GM18507 (cell line): ENCODE measurements at places on chromosomes 3 and 15.

DNA sequence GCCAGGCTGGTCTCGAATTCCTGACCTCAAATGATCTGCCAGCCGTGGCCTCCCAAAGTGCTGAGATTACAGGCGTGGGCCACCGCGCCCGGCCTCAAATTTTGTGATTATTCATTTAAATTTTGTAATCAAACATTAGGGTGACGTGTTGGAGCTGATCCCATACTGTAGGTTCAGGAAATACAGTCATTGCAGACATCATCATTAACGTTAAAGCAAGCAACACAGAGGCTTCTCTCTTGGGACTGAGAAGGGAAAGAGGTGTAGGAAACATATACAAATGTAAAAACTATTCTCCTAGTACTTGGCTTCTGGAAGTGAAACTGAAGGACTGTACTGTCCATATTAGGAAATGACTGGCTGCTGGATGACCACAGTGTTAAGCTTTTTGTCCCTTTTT is 11.1 kb upstream of the ARID3B start:
- DNase-seq: no peak

- no peak for DNase-seq
These were observed 17.6 kb downstream of the ADAM10 start for GRCh38 chr15:58731756-58732535.

- DNase-seq: no peak
These were observed 41.6 kb upstream of the CNOT10 start for GRCh38 chr3:32643354-32643753.

DNA sequence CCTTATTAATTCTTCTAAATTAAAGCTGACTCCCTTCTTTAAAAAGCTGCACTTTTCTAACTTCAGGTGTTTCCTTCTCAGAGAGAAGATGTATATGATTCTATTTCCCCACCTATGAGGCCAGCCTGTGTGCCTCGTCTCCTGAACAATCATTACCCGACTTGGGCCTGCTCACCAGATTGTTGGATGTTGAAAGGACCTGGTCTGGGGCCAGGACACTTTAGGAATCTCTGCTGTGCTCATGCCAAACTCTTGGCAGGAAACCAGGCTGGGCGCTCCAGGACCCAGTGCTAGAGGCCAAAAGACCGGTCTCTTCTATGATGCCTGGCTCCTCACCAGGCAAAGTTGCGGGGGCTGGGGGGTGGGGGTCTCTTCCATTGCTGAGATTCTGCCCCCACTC is 16.9 kb upstream of the LRRC31 start:
- DNase-seq: no peak

DNA sequence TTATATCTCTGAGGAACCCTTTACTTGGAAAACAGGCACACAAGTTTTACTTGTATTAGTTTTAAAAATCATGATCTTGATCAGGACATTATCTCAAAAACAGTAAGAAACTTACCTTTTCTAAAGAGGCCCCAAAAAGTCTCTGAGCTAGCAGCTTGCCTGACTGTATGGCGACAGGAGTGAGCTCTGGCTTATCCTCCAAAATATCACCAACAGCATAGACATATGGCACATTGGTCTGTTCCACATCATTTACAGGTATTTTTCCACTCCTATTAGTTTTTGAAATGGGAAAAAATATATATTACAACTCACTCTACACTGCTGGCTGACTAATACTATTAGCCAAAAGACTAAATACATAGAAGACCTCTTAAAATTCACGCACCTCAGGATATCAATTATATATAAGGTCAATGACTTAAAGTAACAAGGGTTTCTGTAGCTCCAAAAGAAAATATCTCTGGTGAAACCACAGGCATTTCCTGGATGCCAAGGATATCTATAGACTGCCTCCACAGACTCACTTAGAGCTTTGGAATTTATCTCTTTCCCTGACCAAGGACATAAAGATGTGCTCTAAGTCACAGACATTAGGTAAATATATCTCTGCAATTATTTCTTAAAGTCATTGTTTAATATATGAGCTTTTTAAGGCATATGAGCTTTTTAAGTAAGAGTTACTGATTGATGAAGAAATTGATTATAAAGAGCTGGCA is 33.1 kb downstream of the TXNRD3 start:
- DNase-seq: no peak

GRCh38 chr15:77402740-77403379 is 17.0 kb downstream of the PEAK1 start:
- DNase-seq: no peak

DNA sequence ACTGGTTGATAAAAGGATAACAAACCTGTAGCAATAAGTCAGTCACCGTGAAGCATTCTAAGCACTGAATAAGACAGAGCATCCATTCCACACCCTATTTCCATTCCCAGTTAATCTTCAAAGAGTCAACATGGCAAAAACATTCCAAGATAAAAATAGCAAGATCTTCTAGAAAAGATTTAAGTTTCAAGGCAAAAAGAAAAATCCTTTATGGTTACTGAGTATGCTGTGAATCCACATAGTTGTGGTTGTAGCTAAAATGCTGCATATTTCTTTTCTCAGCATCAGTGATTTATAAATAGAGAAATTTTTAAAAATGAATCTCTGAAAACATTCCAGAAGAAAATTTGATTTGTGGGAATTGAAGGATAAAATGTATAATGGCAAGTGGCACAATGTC is 21.1 kb downstream of the GAP43 start:
- no peak for DNase-seq

DNA sequence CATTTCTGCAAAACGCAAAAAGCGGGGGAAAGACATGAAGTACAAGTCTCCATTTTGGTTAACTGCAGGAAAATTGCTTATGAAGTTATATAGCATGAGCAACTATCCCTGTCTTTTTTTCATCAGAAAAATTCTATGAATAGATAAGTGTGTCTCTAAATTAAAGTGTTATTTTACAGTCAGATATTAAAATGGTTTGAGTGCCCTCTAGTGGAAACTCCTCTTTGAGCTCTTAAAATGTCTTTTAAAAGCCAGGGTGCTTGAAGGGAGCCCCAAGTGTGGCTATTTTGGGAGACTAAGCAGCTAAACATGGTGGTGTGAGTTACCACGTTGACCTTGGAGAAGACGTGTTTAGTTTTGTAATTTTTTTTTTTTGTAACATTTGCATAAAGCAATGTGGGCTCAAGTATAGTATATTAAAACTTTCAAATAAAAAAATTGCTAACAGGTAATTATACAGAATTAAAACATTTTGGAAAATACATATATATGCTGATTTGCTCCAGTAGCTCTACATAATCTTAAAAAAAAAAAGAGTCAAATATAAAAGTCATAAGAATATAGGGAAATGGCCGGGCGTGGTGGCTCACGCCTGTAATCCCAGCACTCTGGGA is 77.2 kb downstream of the PPP2R3A start:
- peak; percentile 1 for DNase-seq

GRCh38 chr3:145673838-145674237 is 487.1 kb downstream of the PLOD2 start:
- DNase-seq: no peak

- DNase-seq: no peak
These were observed 179.5 kb upstream of the NSMCE3 start for GRCh38 chr15:29449136-29449535.

DNA sequence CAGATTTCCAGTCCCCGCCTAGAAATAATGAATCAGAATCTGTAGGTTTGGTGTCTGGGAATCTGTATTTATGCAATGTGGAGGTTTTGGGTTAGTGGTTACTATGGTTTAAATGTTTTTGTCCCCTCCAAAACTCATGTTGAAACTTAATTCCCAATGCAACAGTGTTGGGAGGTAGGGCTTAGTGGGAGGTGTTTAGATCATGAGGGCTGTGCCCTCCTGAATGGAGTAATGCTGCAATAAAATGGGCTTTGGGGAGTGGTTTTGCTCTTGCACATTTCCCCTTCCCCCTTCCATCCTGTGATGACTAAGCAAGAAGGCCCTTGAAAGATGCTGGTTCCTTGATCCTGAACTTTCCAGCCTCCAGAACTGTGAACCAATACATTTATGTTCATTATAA is 9.2 kb upstream of the RFC4 start:
- DNase-seq: no peak

DNA sequence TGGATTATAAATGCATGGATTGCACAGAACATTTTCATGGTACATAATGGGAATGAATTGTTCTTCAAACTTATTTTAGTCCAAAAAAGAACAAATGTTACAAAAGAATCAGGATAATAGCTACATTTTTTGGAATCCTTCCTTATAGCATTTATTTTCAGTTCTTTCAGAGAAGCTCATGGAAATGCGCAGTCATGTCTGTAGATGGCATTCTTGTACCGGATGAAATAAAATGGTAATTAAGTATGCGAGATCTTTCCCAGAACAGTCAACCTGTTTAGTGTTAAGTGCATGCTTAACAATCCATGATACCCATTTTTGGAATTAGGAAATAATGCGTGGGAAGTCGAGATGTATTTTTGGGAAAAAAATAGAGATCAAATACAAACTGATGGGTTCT is 38.2 kb upstream of the GOLGA8B start:
- DNase-seq: no peak

DNA sequence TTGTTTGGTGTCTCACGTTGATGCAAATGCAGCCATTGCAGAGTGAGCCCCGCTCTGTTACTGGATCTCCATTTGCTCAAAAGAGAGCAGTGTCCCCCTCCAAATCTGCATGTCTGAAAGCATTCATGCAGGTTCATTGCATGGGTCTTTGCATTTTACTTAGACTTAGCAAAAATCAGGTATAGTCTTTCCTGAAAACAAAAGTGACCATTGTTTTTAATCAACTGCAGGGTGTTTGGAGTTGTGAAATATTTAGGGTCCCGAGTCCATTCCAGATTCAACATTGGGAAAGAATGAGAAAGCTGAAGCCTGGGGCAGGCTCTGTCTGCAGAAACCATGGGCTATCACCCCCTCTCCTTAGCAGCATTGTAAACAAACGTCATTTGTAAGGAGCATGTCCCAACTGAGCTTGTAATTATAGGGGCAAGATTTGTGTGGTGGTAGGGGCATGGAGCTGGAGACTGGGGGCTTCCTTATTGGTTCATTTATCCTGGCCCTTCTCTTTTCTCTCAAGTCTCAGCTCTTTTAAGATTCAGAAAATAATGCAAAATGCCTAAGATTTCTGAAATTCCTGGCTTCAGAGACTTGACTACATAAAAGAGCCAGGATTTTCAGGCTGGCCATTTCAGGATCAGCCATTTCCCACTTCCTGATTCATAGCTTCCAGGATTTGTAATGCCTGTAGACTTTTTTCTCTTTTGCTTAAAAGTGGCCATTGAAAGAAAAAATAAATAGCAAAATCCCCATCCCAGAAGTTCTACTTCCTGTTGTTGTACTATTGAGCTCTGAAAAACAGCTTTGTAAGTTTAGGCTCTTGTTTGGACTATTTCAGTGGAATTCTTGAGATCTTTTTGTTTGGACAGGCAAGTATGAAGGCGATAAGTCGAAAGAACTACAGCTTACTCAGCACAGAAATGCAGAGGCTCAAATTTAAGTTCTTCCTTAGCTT is 23.0 kb downstream of the IGF1R start:
- DNase-seq: no peak

- DNase-seq: no peak
These were observed 24.4 kb upstream of the CPOX start for GRCh38 chr3:98617841-98618240.

DNA sequence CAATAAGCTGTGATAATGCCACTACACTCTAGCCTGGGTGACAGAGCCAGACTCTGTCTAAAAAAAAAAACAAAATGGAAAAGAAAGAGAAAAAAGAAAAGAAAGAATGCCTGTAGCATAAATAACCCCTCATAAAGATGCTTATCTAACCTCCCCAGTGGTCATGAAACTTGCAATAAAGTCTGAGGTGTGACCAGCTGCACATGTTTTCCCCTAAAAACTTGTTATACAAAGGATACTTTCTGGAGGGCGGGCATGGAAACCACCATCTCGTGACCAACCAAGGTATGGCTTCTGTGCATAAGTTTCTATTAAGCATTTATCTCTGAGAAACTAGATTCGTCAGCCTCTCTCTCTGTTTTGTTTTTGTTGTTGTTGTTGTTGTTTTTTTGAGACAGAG is 21.8 kb downstream of the CCDC32 start:
- DNase-seq: no peak

DNA sequence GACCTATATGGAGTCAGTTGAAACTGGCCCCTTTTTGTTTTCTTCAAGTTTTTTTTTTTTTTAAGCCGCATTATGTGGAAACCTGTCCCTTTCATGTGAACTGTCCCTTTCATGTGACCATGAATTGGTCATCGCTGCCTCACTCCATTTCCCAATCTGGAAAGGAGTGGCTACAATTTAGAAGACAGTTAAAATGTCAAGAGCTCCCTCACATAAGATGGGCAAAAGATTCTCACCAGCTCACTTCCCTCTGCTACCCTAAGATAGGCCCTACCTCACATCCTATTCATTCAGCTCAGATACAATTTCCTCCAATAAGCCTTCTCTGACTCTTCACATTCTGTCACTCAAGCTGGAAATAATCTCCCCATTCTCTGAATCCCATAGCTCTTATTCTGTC is 111.3 kb upstream of the BCL6 start:
- DNase-seq: no peak

GRCh38 chr15:99744142-99744541 is 10.9 kb upstream of the LYSMD4 start:
- no peak for DNase-seq

DNA sequence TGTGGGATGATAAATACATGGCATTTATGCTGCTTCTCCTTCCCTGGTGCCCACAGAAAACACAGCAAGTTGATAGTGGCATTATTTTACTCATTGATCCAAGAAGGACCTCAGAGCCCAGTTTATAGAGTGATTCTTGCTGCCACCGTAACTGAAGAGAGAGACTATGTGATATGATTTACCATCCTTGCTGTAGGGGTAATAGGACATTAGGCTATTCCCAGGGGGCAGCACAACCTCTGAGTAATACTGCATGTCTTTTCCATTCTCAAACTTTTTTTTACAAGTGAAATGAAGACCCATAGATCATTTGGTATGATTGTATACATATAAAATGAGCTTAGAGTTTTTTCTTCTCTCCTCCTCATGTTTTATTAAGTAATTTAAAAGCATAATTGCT is 136.4 kb downstream of the ABI3BP start:
- DNase-seq: no peak

DNA sequence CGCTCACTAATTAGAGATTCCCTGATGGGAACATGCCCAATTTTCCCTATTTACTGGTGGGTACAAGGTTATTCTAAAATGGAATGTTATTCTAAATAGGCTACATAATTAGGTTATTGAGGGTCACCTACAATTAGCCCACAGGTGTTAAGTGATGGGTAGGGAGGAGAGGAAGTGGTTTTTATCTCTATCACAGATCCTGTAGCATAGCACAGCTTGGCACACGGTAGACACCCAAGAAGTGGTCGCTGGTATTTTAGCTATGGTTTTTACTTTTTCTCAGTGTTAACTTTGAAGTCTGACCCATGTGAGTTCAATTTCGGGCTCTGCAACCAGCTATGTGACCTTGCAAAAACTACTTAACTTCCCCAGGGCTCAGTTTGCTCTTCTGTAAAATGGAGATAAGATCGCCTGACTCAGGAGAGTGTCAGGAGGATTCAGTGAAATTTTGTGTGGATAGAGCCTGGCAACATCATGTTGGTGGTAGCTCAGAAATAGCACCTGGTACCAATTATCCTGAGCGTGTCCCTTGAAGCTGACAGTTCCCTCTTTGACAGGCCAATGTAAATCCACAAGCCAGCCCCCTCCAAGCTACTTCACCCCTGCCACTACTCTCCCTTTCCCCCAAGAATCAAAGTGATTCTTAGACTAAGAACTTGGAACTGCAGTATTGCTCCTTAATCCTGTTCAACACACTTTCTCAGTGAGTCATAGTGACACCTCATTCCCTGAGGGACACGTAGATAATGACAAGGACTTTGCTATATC is 8.7 kb upstream of the LMCD1 start:
- no peak for DNase-seq
